ENCODE measurements at places on chromosomes 7 and 10. TPM values are rescaled to one million over a fixed set of nuclear protein-coding genes. Genes with fewer than 3 reads are reported as not detected.

The AQP1 gene
- total RNA-seq = 0.14 TPM

The LRRC17 gene
- 0.28 TPM for total RNA-seq

The CYP2W1 gene
- 0.21 TPM for total RNA-seq

The SEMA3C gene
- total RNA-seq = 275 TPM

The ITIH5 gene
- total RNA-seq = 0.07 TPM

The LRIT1 gene
- total RNA-seq = not detected

The PTF1A gene
- not detected for total RNA-seq

The C10orf88 gene
- 14.4 TPM for total RNA-seq

The AMPH gene
- not detected for total RNA-seq

The SLC26A5 gene
- not detected for total RNA-seq

The LIPF gene
- not detected for total RNA-seq

The KLF14 gene
- total RNA-seq = not detected

The CPN1 gene
- not detected for total RNA-seq

The MMD2 gene
- total RNA-seq = not detected

The BUD31 gene
- total RNA-seq = 99.3 TPM

The MUC3A gene
- total RNA-seq = not detected

The UBE2D1 gene
- 19.0 TPM for total RNA-seq

The PNLIPRP2 gene
- not detected for total RNA-seq

The PDGFA gene
- total RNA-seq = 56.0 TPM

The TUBB8 gene
- not detected for total RNA-seq

The AMZ1 gene
- not detected for total RNA-seq

The PRTFDC1 gene
- total RNA-seq = 2.1 TPM

The ACSM6 gene
- total RNA-seq = not detected

The PILRB gene
- total RNA-seq = 2.7 TPM

The ANXA8L1 gene
- total RNA-seq = 362 TPM

The STEAP1B gene
- 5.5 TPM for total RNA-seq

The OR2A5 gene
- total RNA-seq = not detected

The OPALIN gene
- not detected for total RNA-seq

The C10orf62 gene
- not detected for total RNA-seq

The TCERG1L gene
- not detected for total RNA-seq

The HSPA12A gene
- total RNA-seq = 9.1 TPM

The SPDYE6 gene
- total RNA-seq = not detected

The PANK1 gene
- 8.2 TPM for total RNA-seq

The ADAMTS14 gene
- 0.14 TPM for total RNA-seq

The TAS2R41 gene
- not detected for total RNA-seq

The PRDX3 gene
- 120 TPM for total RNA-seq

The DYDC2 gene
- total RNA-seq = not detected

The FFAR4 gene
- not detected for total RNA-seq

The SEC31B gene
- total RNA-seq = 2.2 TPM

The NYAP1 gene
- 0.64 TPM for total RNA-seq

The NUTM2E gene
- 0.21 TPM for total RNA-seq

The MPP7 gene
- 13.7 TPM for total RNA-seq
